ENCODE measurements at places on chromosomes 2 and 18.
A peak's percentile ranks its signal among the peaks of the same experiment; 100 is the strongest.

DNA sequence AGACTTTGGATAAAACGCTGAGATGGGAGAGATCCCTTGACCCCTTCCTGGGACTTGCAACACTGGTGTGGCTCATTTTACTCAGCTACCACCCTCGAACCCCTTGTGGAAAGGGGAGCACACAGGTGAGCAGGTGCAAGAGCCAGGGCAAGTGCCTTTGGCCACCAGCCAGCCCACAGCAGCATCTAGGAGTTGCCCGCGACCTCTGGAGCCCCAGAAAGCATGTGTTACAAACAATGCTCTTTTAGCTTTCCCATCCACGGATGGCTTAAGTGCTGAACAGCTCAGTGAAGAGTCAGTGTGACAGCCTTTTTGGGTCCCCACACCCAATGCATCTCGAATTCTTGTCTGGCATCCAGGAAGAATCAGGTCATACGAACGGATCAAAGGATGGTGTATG is 197.8 kb downstream of the MEMO1 start:
- no peak for DNase-seq

GRCh38 chr2:222677981-222678380 is 6.5 kb downstream of the MOGAT1 start:
- DNase-seq: peak; percentile 24

DNA sequence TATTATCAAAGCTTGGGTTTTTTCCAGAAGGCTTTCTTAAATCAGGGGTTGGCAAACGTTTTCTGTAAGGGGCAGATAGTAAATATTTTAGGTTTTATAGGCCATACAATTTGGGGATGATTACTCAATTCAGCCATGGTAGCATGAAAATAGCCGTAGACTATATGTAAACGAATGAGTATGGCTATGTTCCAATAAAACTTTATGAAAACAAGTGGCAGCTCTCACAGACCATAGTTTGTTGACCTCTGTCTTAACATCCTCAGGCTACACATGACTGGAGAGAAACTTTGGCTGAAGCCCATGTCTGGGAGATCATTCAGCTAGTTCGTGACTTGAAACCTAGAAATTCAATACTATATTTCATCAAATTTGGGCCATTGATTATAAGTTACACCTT is 30.2 kb downstream of the UGP2 start:
- no peak for DNase-seq

GRCh38 chr2:99279969-99280695 is 20.9 kb downstream of the LYG1 start:
- DNase-seq: no peak

GRCh38 chr18:36635414-36636096 is 193.2 kb downstream of the TPGS2 start:
- no peak for DNase-seq

GRCh38 chr2:60745761-60746160 is 10.3 kb upstream of the PAPOLG start:
- DNase-seq: no peak

DNA sequence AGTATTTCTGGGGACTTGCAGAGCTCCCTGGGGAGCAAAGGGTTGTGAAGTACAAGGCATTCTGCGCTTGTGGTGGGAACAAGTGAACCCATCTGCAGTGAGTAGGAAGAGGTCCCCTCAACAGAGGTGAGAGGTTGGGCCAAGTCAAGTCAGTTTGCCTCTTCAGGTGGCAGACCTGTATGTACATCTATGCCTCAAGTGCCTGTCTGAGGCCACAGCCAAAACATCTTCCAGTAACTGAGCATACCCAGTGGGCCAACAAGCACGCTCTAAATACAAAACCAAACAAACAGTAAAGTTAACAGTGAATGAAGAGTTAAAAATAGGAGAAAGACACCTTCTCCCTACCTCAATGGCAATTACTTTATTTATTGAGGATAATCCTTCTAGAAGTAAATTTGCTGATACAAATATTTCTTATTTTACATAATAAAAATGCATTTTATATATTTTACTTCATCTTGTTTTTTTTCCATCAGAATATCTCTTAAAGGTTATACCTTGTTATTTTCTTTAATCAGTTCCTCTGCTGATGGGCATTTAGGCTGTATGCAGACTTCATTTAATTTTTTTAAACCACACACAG is 2.5 kb downstream of the GYPC start:
- DNase-seq: no peak

GRCh38 chr18:22102953-22103646 is 66.3 kb upstream of the GATA6 start:
- DNase-seq: no peak

- no peak for DNase-seq
Observed at GRCh38 chr2:197322724-197323720, 12.4 kb upstream of the ANKRD44 start.

DNA sequence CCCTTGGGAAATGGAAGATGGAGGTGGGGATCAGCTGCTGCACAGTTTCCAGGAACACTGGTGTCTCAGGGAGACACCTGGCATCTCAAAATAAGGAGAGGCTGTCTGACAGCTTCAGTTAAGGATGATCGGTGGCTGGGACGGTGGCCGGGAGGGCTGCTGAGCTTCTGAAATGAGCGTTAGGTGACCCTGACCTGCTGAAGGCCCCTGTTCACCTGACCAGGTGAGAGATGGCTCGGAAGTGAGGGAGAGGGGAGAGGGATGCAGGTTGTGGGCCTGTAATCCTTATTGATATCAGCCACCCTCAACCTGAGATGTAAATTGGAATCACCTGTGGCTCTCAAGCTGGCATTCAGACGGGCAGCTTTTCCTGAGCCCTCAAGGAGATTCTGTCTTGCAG is 99.0 kb downstream of the AGAP1 start:
- DNase-seq: no peak

DNA sequence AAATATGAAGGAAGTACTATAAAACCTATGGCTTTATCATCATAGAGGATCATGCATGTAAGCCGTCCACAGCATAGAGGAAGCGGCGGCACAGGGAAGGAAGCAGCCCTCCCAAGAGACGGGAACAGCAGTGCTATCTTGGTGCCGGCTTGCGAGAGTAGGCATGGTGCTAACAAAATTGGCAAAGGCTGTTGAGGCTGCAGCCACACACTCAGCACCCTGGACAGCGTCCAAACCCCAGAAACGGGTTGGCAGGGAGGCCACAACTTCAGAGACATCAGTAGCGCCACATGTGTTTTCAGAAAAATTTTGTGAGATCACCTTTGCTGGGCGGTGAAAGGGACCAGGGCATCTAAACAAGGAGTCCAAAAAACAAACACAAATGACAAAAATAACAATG is 37.7 kb downstream of the NETO1 start:
- DNase-seq: peak; percentile 47

- no peak for DNase-seq
Observed at GRCh38 chr2:213237251-213237650, 47.0 kb upstream of the SPAG16 start.

- no peak for DNase-seq
Observed at GRCh38 chr2:102755284-102755683, 6.5 kb upstream of the TMEM182 start.

DNA sequence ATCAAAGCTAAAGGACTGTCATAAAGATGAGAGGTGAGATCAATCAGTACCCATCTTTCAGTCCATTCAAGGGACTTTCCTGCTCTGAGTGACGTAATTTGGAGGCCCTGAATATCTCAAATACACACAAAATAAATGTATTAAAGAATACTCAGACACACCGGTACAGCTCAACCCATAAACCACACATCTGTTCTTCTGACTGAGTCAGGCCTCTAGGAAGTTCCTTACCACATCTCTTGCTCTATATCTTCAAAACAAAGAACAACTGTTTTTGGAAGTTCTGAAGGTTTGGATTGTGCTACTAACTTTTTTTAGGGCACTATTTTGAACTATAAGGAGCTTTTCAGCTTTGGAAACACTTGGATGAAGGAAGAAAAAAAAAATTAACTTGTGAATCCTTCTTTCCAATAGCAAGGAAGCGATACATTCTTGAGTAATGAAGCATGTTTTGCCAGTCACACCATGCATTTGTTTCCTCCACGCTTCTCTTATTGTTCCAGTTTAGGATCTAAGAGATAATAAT is 866.5 kb upstream of the VRK2 start:
- peak; percentile 69 for DNase-seq

- DNase-seq: peak; percentile 41
Observed at GRCh38 chr2:17680119-17680518, 73.5 kb downstream of the SMC6 start.

DNA sequence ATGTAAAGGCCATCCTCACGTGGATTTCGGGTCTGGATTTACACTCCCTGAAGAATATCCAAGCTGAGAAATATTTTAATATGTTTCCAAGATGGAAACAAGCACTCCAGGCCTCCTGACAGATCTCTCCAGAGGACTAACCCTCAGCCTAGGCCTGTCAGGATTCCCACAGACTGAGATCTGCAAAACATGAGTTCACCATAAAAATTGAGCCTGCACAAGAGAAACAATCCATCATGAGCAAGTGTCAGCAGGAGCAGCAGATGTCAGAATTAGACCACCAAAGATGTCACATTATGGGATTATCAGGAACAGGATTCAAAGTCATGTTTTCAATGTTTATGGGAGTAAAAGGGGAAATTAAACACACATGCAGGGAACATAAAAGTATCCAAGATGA is 191.3 kb downstream of the TFCP2L1 start:
- DNase-seq: no peak

- peak; percentile 66 for DNase-seq
Observed at GRCh38 chr2:68193787-68194372, 36.2 kb downstream of the PNO1 start.

DNA sequence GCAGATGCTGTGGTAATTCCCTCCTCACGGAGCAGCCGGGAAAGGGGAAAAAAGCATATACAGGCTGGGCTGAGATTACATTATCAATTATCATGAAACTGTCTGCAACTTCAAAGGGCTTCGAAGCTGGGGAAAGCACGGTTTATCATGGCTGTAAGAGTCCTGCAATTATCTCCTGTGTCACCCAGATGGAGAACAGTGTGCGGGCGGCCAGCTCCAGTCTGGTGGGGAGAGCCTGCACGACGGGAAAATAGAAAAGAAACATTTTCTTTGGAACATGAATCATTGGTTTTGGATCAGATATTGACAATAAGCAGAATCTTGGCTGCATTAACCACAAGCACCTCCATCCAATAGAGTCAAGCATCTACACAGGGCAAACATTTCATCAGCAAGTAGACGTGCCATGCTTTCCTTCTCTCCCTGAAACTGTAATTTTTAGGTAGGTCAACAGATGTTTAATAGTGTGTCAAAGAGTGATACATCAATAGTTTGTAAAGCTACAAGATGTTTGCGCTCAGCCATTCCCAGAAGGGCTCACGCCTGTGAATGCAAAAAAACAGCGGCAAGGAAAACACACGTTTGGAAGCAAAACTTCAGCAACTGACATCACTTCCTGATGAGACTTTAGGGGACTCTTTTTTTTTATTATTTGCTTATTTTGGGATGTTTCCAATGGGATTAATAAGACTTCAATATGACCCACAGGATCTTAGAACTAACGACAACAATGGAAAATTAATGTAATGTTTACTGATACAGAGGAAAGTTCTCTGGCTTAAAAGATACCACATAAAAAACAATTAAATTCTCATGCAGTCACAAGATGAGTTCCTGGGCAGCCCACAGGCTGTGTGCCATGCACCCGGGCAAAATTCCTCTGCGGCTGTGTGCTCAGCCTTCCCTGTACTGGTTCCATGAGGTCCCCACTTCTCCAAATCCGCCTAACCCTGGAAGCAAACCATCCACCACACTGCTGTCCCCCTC is 111.0 kb upstream of the SALL3 start:
- no peak for DNase-seq

DNA sequence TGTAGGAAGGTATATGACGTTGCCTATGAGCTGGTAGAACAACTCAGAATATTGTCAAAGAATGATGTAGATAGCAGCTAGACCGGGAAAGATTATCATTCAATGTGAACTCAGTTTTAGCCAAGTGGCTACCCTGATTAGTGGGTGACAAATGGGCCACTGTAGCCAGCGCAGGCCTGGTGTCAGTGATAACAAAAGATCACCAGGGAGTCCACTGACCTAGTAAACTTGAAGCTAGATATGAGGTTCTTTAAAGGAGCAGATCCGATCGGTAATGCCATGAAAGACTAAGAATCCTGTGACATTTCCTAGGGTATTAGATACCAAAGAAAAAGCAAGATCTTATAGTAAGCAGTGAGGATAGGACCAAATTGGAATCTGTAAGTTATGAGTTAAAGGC is 180.9 kb downstream of the GCA start:
- no peak for DNase-seq

- DNase-seq: peak; percentile 11
Observed at GRCh38 chr18:51425475-51425874, 228.0 kb upstream of the MEX3C start.

DNA sequence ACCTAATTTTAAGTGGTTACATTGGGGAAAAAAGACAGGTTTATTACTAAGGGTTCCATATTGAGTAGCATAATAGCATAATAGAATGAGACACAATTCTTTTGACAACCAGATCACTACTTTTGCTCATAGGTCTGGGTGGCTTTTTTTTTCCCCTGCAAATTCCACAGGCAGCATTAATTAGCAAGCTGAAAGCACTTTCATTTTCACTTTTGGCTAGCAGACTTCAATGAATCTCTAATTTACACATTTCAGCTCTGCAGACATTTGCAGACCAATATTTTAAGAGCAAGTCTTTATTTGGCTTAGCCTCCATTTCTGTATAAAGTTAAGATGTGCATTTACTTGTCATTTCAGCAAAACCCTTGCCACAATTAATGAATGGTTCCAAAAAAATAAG is 185.5 kb downstream of the NOL4 start:
- no peak for DNase-seq

GRCh38 chr2:180411661-180412060 is 404.6 kb upstream of the CWC22 start:
- DNase-seq: no peak

GRCh38 chr2:240095556-240096523 is 40.3 kb downstream of the COPS9 start:
- DNase-seq: no peak

DNA sequence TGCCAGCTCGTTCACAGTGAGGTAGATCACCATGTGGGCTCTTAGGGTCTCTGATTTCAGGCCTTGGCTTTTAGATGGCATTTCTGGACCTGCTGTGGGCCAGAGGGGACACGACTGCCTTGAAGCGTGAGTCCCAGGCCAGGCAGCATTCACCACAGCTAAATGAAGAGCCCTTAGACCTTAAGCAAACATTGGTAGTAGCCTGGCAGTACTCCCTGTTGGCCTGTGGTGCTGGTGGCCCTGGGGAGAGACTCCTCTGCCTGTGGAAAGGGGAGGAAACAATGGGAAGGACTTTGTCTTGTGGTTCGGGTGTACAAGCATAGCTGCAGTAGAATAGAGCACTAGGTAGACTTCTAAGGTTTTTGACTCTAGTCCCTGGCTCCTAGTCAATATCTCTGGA is 456.0 kb upstream of the DCC start:
- no peak for DNase-seq

DNA sequence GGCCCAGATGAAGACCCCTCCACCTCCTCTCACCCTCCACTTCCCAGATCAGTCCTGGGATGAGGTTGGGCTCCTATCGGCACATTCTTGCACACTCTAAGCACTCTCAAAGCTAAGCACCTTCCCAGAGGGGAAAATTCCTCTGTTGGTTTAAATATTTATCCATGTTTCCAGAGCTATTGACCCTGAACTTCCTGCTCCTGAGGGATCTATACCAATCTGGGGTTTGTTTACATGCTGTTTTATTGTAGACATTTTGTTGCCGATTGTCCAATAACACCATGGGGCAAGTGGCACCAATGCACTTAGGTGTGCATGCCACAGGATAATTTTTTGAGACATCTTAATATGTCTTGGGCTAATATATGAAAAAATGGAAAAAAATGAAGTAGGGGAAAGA is 476.2 kb downstream of the SLC4A3 start:
- no peak for DNase-seq

GRCh38 chr18:29512203-29512602 is 1335.3 kb upstream of the CDH2 start:
- DNase-seq: no peak

All from epithelial cell of esophagus (primary cell).